ENCODE measurements at places on chromosomes 3 and 15.

- DNase-seq: peak; percentile 8
Measured at GRCh38 chr3:58237941-58238681, 519 bp downstream of the ABHD6 start.

DNA sequence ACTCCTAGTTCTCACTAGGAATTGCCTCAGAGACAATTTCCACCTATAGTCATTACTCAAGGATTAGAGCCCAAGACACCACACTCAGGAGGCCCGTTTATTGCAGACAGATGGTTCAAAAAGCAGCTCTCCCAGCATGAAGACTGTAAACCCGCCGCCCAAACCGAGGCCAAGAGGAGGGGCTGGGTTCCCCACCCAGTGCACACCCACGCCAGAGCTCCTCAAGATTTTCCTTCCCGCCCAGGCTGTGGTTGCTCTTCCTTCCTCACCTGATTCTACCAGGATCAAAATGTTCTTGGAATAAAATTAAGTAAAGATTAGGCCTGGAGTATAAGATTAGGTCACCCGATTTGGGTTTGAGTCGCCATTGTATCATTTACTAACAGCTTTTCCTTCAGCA, 364.4 kb downstream of the MECOM start:
- DNase-seq: no peak

DNA sequence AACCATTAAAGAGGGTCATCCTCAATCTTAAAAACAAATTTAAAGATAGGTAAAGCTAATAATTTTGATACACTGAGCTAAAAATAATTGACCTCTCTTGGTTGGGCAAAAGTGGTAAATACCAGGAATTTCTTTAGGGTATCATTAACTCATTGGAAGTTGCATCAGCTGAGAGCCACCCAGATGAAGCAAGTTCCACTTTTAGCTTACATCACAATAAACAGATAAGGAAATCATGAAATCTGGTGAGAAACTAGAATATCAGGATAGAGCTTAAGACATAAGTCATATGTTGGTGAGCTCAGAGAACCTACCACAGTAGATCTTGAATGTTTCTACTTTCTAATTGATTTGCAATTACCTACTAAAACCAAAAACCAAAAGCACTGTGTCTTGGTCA, 97.4 kb upstream of the SLC2A2 start:
- no peak for DNase-seq

GRCh38 chr3:183265834-183266417, 12.9 kb downstream of the B3GNT5 start:
- DNase-seq: no peak

DNA sequence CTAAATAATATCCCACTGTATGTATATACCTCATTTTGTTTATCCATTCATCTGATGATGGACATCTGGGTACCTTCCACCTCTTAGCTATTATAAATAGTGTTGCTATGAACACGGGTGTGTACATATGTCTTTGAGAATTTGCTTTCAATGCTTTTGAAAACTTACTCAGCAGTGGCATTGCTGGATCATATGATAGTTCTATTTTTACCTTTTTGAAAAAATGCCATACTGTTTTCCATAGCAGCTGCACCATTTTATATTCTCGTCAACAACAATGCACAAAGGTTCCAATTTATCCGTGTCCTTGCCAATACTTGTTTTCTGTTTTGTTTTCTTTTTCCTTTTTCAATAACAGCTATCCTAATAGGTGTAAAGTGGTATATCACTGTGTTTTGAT, 77.1 kb downstream of the PEAK1 start:
- DNase-seq: no peak

GRCh38 chr15:90496791-90497190, 32.9 kb upstream of the CRTC3 start:
- DNase-seq: no peak

- DNase-seq: no peak
Measured at GRCh38 chr15:85753261-85753660, 41.5 kb downstream of the KLHL25 start.

DNA sequence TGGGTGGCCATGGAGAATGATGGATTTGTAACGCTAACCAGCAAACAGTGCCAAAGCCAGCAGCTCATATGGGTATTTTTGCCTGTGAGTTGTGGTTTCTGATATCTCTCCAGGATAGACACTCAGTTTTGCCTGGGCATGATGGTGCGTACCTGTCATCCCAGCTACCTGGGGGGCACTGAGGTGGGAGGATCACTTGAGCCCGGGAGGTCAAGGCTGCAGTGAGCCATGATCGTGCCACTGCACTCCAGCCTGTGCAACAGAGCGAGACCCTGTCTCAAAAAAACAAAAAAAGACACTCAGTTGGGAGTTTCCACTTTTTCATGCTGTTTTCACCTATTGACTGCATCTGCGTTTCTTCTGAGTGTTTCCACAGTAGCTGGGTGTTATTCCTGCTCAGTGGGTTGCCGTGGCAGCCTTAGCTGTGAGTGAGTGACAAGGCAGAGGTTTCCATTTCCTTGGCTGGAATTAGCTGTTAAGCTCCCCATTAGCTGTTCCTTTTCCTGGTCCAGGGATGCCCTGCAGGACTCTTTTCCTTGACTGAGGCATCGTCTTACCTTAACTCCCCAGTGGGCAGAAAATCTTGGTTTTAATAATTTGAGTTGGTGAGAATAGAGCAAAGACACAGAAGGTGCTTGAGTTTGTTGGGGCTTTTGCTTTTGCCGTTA, 14.2 kb upstream of the RPP14 start:
- no peak for DNase-seq

DNA sequence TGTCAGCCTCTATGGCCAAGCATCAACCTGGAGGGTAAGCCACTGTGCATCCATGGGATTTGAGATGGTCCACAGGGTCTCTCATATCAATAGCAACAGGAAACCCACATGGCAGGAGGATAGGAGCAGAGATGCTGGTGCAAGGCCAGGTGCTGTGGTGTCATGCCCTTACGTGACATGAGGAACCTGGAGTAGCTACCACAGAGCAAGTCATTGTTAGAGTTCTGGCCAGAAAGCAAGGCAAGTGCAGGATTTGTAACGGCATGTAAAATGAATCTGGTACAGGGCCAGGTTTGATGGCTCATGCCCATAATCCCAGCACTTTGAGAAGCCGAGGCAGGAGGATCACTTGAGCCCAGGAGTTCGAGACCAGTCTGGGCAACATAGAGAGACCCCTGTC, 14.8 kb upstream of the ZNF774 start:
- no peak for DNase-seq

- no peak for DNase-seq
Measured at GRCh38 chr3:162760789-162761188, 1264.2 kb downstream of the OTOL1 start.

DNA sequence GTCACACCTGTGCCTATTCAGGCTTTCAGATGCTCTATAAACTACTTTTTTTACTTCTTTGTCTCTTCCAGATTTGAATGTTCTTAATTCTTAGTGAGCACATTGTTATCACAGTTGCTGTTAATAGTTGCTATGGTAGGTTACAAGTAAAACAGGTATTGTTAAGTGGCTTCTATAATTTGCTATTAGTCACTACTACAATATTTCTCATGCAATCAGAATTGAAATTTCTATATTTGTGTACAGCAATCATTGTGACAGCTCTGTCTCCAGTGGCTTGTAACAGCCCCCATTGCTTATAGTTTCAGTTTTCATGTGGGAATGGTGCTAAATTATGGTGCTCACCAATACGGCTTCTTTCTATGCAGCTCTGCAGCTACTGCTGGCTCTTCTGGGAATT, 318.4 kb upstream of the GOLIM4 start:
- no peak for DNase-seq

- no peak for DNase-seq
Measured at GRCh38 chr3:29949940-29950616, 656.3 kb upstream of the TGFBR2 start.

DNA sequence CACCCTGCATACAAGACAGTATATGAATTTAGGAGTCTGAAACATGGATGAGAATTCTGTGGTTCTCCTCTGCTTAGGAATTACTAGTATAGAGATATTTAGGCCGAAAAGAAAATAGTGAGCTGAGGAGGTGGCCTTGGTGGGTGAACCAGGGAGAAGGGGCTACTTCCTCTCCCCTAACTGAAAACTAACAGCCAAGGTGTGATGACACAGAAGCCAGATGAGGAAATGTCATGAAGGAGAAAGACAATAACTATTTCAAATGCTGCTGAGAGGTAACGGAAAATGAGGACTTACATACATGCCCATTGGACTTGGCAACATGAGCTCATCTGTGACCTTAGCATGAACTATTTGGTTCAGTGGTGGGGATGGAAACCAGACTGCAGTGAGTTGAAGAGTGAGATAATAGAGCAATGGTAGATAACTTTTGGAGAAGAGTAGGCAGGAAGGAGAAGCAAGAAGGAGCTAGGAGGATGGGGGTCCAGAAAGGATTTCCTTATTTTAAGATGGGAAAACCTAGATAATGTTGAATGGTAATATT, 114.4 kb upstream of the TSPAN3 start:
- no peak for DNase-seq

GRCh38 chr15:92606126-92606835, 49.3 kb downstream of the FAM174B start:
- no peak for DNase-seq

GRCh38 chr15:49645941-49646340, 25.1 kb downstream of the DTWD1 start:
- no peak for DNase-seq

- no peak for DNase-seq
Measured at GRCh38 chr15:35530698-35531097, 15.3 kb downstream of the DPH6 start.

DNA sequence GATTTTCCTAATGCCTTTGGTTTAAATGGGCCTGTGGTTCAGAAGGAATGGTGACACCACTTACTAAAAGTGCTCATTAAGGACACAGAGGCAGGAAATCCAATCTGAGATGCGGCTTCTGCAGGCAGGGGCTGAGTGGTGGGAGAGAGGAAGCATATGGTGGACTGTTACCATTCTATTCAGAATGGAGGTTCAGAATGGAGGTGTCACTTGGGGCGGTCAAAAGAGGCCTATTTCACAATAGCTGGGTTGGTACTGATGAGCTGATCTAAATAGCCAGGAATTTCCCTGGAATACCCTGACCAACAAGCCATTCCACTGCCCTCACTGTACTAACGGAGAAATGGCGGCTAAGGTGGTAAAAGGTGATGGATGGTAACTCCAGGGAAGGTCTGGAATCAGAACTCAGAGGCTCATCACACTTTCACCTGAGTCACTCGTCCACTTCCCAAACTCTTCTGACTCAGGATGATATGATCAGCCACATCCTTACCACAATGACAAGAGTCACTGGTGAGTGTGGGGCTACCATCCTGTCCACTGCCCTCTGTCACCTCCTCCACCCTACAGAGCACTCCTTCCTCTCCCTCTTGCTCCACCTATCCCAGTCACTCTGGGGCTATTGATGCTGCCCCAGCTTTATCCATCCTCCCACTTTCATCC, 15.7 kb downstream of the RFT1 start:
- DNase-seq: no peak

DNA sequence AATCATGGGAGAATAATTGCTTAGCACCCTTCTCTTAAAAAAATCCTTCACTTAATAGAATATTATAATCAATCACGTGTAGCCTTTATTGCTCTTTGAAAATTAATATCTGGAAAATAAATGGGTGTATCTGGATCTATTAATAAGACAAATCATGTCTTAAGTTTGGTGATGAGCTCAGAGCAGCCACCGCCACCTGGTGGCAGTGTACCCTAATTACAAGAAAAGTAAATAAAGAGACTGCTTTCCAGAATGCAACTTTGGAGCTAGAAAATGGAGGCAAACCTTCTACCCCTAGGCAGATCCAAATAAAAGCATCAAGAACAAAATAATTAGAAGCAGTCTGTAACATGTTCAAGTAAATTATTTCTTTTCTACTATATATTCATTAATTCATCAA, 43.5 kb downstream of the EPHB1 start:
- DNase-seq: no peak

DNA sequence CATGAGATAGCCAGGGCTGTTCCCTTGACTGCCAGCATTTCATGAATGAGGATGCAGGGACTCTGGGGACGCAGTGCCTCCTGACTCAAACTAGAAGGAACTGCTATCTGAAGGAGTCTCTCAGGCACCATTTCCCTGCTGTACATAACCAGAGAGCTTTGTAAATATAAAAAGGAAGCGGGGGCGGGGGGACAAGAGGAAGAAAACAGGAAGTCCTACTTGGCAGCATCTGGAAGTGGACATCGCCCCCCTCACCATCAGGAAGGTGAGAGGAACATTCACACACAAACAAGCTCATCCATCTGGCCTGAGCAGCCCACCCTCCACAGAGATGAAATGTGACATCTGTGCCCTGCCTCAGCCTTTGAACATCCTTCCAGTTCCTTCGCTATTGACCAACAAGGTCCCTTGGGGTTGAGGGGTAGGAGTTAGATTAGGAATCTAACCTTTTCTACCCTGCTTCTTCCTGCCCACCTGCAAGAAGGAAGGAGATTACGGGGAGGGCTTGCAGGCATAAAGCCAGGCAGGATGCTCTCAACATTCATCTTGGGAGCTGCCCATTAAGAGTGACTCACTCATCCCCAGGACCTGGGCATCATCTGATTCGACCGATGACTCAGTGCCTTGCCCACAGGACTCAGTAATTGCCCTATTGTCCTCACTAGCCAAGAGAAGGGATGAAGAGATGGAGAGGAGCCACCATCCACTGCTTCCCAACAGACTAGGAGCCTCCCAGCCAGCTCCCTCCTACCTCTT, 31.9 kb downstream of the SH3BP5 start:
- no peak for DNase-seq

DNA sequence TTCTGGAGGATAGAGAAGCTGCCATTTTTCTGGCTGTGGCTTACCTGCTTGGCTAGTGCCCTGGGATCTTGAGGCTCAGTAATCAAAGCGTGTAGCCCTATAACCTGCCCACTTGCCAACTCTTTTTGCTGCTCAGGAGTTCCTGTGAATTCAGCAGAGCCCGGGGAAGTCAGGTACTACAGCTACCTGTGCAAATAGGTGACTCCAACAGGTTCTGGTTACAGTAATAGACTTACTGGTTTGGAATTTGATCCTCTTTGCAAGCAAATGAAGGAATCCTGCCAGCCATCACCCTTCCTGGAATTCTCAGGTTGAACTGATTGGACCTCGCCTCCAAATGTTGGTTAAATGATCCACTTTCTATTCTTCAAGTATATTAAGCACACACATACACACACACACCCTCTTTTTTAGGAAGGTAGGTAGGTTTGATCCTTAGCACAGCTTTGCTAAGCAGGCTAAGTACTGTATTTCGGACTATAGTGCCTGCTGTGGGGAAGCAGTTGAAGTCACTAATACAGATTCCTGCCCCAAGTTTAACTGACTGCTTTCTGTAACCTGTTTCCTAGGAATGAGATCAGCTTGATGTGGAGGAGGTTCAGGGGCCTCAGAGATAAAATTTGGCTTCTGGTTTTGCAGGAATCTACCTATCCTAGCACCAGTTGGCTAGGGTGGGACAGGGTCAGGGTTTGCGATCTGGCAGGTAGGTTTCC, 2.3 kb downstream of the PPCDC start:
- no peak for DNase-seq

DNA sequence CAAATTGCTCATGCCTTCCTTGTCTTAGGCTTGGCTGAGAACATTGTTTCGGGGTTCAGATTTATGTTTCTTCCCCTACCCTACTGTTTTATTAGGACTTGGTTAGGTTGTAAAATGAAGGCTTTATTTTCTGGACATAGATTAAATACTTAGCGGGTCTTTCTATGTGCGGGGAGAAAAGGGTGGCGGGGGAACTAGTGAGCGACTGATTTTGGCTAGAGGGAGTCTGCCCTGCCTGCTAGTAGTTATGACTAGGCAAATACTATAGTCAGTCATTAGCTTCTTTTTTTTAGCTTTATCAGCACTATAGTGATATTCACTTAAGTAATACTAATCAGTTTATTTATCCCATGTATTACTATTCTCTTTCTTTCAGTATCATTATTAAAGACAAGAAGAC, 3.6 kb downstream of the CADM2 start:
- DNase-seq: no peak

GRCh38 chr3:196686436-196686835, 25.6 kb downstream of the CEP19 start:
- no peak for DNase-seq
